HEK293T (cell line): ENCODE measurements at places on chromosomes 16 and 17.

GRCh38 chr16:84177741-84178073 lies 9.2 kb downstream of the TAF1C start:
- no peak for DNase-seq

GRCh38 chr16:66290431-66290830 lies 76.1 kb upstream of the CDH5 start:
- DNase-seq, result no peak

DNA sequence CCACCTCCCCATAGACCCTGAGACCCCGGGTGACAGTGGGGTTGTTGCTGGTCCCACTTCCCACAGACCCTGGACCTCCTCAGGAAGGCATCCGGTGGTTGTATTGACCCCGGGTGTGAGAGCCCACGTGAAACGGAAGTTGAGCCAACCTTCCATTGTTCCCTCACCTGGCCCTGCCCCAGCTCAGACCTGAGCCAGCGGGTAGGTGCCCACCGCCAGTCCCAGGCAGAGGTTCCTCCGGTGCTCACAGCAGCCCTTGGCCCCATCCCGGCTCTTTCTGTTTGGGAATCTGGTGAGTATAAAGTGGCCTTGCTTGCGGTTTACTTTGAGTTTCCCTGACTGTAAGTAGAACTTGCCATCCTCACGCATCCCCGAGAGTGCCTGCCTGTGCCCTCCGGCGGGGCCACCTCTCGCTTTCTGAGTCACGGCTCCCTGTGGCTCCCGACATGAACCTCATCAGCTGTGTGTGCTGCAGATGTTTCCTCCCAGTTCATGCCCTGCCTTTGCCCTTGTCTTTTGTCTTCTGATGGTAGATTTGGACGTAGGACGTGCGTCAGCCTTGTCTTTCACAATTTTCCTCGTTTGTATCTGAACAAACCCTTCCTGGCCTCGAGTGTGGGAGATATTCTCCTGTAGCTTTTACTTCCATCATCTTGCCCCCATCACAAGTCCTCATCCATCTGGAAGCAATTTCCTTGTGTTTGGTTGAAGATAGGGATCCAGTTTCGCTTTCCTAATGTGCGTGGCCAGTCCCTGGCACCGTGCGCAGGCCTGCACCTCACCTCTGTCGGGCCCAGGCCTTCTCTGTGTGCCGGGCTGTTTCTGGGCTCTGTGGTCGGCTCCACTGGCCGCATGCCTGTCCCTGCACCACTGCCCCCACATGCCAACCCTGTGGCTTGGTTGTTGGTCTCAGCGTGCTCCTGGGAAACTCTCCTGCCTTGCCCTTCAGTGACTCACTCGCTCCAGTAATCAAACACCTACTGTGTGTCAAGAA lies 76.0 kb downstream of the METRNL start:
- DNase-seq, result no peak

GRCh38 chr17:29008591-29008990 lies 2.8 kb upstream of the SEZ6 start:
- no peak for DNase-seq

- DNase-seq, result no peak
Observed at GRCh38 chr17:29694918-29695563, 72.3 kb upstream of the CORO6 start.

- no peak for DNase-seq
Observed at GRCh38 chr16:84088695-84089395, 27.9 kb downstream of the MBTPS1 start.

DNA sequence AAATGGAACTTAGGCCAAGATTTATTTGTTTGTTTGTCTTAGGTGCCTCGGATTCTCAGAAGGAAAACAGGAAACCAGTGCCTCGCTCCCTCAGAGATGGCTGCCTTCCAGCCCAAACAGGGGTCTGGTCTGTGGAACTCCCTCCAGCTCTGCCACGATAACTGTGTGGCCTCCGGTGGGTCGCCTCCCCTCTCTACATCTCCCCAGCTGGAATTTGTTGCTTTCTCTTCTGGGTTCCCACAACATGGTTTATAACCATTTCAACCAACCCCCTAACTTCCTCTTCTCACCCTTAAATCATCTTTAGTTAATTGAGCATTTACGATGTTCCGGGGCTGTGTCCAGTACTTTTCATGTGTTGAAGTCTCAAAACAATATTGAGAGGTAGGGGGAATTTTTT lies 30.9 kb upstream of the PLLP start:
- DNase-seq, result no peak

- no peak for DNase-seq
Observed at GRCh38 chr17:34758316-34758715, 178.9 kb downstream of the TMEM132E start.

GRCh38 chr16:11001611-11002010 lies 57.2 kb downstream of the CLEC16A start:
- DNase-seq, result no peak

DNA sequence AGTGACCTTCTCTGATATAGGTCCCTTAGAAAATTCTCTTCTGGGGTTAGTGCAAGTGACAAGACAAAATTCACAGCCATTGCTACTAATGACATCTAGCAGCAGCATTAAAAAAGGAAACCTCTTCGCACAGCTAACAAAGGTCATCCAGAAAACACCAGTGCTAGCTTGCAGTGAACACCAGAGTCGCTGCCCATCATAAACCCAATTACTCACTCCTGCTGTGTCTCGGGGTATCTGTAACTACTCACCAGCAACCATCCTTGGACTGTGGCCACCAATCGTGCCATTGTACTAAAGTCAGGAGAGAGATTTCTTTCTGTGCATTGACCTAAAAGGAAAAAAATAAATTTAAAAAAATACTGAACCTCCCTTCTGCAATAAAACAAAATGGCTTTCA lies 1494.7 kb upstream of the CDH8 start:
- DNase-seq, result no peak

GRCh38 chr17:62998166-62998565 lies 32.1 kb downstream of the TANC2 start:
- no peak for DNase-seq

DNA sequence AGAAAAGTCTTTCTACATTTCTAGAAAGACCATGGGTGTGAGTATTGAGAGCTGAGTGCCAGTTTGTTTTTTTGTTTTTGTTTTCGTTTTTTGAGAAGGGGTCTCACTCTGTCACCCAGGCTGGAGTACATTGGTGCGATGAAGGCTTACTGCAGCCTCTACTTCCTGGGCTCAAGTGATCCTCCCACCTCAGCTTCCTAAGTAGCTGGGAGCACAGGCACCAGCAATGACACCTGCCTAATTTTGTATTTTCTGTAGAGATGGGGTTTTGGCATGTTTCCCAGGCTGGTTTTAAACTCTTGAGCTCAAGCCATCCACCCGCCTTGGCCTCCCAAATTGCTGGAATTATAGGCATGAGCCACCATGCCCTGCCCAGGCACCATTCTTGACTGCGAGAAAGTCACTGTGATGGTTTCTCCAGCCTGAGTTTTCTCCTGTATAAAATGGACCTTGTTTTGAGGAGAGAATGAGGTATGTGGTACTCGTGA lies 673.8 kb downstream of the MAF start:
- no peak for DNase-seq

- DNase-seq, result no peak
Observed at GRCh38 chr16:23071196-23072083, 77.8 kb downstream of the USP31 start.

DNA sequence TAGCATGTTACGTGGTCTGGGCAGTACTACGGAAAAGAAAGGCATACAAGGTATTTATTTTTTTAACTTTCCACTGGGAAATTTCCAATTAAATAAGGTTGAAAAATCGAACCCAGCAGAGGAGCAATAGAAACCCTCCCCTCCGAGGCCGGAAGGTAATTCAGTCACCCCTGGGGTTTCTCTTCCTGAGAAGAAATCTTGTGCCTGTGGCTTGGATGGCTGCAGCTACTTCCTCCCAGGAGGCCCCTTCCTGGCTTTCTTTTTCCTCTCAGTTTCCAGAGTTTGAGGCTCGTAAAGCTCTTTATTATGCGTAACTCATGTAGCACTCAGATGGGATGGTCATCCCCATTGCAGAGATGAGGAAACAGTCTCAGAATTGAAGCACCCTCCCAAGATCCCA lies 140.3 kb downstream of the ASIC2 start:
- no peak for DNase-seq

- no peak for DNase-seq
Observed at GRCh38 chr17:79230576-79230975, 156.0 kb downstream of the ENGASE start.

- no peak for DNase-seq
Observed at GRCh38 chr17:54985476-54985875, 16.9 kb downstream of the STXBP4 start.

- no peak for DNase-seq
Observed at GRCh38 chr17:81117672-81118198, 47.6 kb upstream of the PVALEF start.

- DNase-seq, result no peak
Observed at GRCh38 chr17:36675786-36676185, 74.4 kb downstream of the MRM1 start.

DNA sequence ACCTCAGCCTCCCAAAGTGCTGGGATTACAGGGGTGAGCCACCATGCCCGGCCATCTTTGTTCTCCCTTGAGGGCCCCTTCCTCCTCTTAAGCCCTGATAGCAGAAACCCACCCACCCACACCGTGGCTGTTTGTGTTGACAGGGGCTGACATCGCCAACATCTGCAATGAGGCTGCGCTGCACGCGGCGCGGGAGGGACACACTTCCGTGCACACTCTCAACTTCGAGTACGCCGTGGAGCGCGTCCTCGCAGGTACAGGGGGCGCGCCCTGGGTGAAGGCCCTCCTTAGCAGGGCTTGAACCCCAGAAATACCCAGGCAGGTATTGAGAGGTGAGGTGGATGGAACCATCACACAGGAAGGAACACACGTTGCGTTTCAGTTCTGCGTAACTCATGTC lies 12.6 kb upstream of the RPL13 start:
- DNase-seq, result no peak

- DNase-seq, result no peak
Observed at GRCh38 chr17:8941520-8941919, 24.0 kb downstream of the PIK3R5 start.

DNA sequence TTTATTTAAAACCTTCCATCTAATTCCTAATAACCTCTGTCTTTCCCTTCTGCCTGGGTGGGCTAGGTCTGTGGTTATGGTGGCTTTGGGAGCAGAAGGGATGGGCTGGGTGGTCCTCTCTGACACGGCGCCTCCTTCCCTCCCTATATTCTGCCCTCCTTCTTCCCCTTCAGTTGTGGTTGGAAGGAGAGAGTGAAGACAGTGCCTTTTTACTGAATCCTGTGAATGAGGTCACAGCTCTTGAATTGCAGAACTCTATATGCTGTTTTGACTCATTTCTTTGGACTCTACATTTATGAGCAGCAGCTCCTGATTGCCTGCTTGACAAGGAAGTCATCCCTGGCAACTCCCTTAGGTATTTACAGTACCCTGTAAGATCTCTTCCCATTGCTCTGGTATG lies 256.0 kb upstream of the ELAC2 start:
- no peak for DNase-seq

DNA sequence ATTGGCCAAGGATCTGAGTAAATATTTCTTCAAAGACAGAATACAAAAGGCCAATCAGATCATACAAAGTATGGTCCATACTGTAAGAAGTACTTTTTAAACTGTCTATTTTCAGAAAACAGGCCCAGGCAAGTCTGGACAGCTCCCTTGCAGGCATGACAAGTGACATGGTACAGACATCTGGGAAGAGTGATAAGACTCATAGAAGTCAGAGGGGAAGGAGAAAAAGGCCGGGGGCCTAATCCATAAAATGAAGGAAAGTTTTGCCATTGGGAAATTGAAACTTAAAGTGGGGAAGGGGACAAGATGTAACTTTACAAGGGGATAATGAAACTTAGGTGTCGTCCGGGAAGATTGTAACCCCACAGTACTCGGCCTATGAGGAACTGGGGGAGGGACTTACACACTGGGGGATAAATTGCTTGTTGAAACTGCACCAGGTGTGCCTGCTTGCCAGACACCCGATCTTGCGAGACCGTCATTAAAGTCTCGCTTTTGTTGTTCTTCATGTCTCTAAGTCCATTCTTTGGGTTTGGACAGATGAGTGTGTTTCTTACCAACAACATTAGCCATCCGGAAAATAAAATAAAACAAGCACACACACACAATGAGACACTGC lies 684.0 kb downstream of the CDH11 start:
- DNase-seq, result no peak
